ENCODE measurements at places on chromosomes 16 and 17.

DNA sequence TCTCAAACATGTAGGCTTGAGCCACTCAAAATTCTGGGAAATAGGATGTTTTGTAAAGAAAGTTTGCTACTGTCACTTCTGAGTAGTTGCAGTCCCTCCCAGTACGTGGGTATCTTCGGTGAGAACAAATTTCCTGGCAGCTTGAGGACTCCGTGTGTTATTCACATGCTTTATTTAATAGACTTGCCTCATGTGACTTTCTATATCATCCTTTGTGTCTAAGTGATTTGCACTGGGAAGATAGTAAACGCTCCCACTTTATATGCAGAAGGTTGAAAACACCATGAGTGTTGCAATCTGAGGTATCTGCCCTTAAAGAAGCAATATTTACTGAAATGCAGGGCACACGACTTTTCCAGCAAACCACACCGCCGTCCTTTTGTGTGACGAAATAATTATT is 643.7 kb downstream of the MAF start:
- no peak for DNase-seq

- DNase-seq, result no peak
These were observed 108.6 kb downstream of the IRF8 start for GRCh38 chr16:86007524-86007923.

GRCh38 chr17:8123695-8124349 is at the start of gene HES7:
Gene HES7 (minus strand): TSS chr17:8124106. CDS start chr17:8124084, 22 bp downstream.
- DNase-seq, result peak; percentile 32

DNA sequence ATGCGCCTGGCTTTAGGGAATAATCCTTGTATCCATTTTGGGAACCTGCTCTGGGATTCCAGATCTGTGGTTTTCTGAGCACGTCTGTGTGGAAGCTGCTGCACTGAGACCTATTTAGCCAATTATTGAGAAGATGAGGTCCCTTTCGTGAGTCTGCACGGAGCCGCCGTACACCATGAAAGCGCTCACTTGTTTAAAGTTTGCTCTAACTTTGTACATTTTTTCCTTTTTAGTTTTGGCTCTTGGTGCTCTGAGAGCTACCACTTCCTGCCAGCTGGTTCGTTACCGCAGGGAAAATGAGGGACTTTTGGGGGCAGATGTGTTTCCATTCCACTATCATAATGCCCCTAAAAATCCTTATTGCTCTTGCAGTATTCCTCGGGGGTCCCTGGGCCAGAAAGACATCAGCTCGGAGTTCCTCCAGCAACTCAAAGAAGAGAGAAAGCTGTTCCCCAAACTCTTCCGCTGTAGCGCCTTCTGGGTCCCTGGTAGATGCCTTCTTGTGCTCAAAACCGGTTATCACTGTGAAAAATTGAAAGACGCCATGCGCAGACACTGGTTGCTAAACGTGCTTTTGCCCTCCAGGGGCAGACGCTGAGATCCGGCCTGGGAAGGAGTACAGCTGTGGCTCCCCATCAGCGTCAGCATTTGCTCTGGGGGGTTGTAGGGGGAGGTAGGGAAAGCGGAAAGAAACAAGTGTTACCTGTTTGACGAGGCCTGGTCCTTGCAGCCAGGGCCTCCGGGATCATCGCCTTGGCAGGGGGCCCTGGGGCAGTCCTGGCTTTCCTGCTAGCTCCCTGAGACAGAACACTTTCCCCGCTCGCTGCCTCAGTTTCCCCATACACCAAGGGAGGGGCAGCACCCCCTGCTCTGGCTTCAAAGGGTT is 238.1 kb downstream of the MRTFB start:
- no peak for DNase-seq

DNA sequence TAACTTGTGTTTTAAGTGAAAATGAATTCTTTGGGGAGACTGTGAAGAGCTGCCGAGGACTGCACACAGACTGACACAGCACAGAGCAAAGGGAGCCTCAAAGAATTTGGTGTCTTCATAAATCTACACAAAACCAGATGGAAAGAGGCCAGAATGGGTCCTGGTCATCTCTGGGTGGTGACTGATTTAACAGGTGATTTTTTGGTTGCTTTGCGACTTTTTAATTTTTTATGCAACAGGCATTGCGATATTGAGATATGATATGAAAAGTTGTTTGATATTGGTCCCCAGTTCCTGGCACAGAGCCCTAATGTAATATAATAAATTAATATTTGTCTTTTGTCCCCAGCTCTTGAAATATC is 12.6 kb upstream of the EIF1 start:
- DNase-seq, result no peak

DNA sequence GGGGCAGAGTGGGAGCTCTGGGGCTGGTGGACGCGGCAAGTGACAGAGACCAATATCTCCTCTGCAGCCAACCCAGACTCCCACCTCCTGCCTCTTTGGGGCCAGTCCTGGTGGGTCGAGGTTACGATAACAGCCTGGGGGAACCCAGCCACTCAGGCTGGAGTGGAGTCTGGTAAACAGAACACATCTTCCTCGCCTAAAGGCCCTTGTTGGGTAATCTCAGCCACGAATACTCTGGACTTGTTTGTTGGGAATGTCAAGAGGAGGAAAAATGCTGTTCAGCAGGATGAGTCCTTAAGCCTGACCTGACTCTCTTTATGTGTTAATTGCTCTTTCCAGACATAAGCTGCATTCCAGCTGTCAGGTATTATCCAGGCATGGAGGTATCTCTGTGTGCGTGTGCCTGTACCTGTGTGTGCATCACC is 8.0 kb upstream of the SPNS2 start:
- no peak for DNase-seq

- peak; percentile 60 for DNase-seq
These were observed 558 bp downstream of the B3GNT9 start for GRCh38 chr16:67150047-67150832.

GRCh38 chr16:49828533-49829267 is 27.2 kb downstream of the ZNF423 start:
- DNase-seq, result no peak

- no peak for DNase-seq
These were observed 14.4 kb upstream of the KCNJ18 start for GRCh38 chr17:21677911-21678310.

DNA sequence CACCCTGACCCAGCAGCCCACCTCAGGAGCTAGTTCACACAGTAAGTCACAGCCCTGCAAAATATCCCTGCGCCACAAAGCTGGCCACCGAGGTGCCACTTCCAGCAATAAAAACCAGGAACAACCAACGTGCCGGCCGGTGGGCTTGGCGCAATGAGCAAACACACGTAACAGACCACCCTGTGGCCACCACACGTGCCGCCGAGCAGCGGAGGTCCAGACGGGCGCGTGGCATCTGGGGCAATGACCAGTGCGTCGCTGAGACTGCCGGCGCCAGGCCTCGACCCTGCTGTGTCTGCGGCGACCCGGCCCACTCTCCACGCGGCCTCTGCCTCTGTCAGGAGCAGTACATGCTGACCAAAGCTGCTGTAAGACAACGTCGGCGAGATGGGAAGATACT is 31.5 kb downstream of the LMF1 start:
- no peak for DNase-seq

DNA sequence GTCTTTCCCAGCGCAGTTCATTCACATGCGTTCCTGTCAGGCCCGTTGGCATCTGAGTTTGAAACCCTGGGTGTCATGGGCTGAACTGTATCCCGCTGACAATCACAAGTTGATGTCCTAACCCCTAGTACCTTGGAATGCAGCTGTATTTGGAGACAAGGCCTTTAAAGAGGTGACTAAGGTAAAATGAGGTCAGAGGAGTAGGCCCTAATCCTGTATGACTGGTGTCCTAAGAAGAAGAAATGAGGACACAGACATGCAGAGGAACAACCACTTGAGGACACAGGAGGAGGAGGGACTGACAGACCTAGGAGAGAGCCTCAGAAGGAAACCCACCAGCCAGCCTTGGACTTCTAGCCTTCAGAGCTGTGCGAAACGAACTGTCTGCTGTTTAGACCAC is 33.1 kb downstream of the TRPV2 start:
- no peak for DNase-seq

DNA sequence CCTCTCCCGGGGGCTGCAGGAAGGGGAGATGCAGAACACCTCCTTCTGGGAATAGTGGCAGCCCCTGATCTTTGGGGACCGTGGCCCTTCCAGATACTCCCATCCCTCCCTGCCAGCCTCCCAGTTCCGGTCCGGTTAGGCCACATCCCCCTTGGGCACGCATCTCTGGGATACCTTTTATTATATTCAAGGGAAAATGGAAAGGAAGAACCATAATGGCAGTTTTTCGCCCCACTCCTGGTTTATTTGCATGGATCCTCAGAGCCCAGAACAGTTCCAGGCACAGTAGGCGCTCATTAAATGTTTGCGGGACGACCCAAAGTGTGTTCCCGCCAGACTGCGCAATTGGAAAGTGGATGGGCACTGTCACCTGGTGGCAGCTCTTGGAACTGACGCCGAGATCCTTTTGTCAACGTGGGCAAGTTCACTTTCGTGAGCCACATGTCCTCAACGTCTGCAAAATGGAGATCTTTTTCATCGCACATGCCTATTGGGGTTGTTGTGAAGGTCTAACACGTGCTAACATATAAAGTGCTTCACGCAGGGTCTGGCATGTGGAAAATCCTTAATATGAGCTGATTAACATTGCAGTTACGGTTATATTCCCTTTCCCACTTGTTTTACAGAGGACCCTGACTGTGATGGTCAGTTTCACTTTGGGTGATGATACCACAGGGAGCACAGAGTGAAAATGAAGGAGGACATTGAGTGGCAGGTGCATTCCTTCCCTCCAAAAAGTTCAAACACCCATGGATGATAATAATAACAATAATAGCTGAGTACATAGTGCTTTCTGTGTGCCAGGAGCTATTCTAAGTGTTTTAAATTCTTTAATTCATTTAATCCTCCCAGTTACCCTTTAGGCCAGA is 1.7 kb upstream of the GPRC5B start:
- DNase-seq, result peak; percentile 91

DNA sequence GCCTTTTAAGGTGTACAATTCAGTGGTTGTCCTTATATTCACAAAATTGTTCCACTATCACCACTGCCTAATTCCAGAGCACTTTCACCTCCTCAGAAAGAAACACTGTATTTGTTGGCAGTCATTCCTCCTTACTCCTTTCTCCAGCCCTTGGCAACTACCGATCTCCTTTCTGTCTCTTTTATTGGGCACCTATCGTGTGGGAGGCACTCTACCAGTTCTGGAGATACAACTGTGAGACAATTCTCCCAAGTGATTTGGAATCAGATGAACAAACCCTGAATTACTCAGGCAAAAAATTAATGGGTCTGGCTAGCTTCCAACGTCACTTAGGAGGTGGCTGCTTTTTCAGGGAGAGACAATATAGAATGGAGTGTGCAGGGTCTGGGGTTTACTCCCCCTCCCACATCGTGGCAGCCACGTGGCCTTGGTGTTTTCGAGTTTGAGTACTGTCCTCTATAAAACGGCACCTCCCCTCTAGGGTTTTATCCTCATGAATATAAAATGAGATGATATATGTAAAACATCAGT is 63.9 kb downstream of the SHISA9 start:
- DNase-seq, result no peak

DNA sequence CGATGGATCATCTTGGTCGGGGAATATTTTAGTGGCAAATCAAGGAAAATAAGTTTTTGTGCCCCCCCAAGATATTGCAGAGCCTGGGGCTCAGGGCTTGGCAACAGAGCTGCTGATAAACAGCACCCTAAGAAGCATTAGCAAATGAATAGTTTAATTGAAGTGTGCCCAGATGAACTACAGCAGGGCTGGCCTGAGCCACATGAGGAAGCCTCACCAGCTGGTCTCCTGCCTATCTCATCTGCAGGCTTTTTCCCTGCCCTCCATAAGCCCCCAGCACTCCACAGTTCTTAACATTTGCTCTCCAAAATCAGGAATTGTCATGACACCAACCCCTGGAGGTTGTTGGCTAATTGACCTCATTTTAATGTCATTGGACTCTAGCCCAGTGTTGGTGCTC is 480.2 kb downstream of the HS3ST3B1 start:
- DNase-seq, result no peak

DNA sequence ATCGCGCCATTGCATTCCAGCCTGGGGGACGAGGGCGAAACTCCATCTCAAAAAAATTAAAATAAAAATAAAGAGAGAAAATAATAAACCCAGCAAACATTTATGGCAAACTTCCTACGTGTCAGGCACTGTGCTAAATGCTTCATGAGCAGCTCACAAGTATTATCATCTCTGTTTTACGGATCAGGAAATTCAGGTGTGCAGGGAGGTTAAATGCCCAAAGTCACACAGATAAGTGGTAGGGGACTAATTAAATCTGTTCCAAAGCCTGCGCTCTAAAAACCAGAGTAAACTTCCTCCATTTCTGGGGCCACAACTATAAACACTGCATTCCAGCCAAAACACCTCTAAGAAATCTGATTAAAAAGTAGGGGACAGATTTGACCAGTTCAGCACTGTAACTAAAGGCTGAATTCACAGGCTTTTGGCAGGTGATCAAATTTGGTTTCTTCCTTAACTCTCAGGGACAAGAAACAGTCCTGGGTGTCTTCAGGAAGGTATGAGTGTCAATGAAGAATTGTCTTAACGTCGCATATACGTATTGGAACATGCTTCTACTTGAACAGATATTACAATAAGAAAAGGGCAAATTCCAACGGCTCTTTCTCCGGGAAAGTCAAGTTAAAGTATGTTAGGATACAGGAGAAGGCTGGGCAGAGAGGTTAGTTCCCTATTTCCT is 996 bp downstream of the STRADA start:
- DNase-seq, result no peak

DNA sequence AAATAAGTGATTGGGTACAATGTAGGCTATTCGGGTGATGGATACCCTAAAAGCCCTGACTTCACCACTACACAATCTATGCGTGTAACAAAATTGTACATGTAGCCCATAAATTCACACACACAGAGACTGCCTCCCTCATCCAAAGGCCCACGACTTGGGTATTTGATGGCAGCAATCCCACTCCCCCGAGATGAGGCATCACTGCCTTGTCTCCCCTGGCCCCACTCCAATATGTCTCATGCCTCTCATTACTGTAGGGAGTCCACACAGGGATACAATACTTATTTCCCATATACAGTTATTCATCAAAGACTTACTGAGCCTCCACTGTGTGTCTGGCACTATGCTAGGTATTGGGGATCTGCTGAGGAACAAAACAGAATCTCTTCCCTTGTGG is 192.6 kb downstream of the CBLN1 start:
- DNase-seq, result no peak

DNA sequence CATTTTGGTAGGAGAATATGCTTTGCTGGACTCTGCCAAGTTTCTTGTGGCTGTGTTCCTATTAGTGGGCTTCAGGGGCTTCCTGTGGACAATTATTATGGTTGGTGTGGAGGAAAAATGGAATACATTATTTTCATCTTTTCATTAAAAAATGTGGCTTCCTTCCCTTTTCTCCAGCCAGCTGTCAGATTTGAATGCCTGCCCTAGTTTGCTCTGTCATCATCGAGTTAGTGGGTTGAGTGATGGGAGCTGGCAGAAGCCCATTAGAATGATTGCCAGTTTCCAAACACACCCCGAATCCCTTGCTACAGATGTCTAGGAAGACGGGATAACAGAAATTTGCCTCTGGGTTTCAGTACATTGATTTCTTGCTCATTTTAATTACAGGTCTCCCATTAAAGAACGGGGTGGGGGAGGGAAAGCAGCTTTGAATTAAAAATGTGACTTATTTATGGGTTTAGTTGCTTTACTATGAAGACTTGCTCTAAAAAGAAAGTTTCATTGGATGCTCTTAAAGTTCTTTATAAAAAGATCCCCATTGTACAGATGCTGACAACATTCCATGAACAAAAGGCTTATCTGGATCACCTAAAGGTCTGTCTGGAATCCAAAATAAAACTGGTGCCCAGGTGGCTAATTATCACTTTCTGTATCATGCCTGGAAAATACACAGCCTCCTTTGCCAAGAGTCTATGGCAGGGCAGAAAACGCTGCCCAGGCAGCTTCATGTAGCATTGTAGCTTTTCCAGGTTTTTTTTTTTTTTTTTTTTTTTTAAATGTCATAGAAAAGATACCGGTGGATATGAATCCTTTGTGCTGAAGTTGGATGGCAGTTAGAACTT is 103.6 kb downstream of the PRKCA start:
- no peak for DNase-seq

All from activated CD4-positive, alpha-beta T cell treated with anti-CD3 and anti-CD28 coated beads, Interleukin-2, amount 50 U/mL, for 48 hours (primary cell).